Activated CD8-positive, alpha-beta memory T cell treated with anti-CD3 and anti-CD28 coated beads for 1 hour (primary cell): ENCODE measurements at places on chromosomes 2 and 18.

DNA sequence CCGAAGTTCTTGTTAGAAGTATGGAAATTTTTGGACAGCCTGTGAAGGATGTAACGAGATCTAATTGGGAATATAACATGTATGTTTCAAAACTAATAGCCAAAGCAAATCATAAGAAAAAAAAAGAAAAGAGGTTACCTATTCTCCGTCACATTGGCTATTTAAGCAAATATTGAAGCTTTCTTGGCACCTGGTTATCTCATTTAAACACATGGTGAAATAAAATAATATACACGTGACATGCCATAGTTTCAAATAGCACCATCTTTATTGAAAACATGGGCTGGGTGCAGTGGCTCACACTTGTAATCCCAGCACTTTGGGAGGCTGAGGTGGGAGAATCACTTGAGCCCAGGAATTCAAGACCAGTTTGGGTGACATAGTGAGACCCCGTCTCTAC, 56.7 kb downstream of the ZEB2 start:
- DNase-seq = no peak

DNA sequence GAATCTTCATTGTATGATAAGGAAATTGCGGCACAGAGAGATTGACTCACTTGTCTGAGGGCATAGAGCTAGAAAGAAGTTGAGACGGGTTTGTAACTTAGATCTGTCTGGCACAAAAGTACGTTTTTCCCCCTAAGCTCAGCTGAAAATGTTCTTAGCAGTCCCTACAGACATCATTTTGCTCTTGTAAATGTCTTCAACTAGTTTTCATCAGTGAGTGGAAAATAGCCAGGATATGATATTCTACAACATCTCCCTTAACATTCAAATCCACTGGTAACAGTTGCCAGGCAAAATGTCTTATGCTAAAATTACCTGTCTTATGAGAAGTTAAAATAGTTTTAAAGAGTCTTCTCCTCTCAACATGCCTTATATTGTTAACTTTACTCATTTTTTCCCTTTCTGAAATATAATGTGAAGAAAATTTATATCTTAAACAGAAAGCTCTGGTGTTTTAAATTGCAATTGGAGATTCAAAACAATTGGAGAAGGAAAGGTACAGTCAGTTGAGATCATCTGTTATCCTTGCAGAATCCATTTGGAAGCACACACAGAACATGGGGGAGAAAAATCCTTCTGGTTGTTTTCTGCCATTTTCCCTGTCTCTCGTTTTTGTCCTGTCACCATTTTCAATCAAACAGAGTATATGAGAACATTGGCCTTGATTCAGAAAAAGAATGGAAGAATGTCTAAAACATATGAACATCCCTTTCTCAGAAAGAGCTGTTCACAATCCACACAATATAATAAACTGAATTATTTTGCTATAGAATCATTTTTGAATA, 255.0 kb downstream of the TRIB2 start:
- DNase-seq = no peak

DNA sequence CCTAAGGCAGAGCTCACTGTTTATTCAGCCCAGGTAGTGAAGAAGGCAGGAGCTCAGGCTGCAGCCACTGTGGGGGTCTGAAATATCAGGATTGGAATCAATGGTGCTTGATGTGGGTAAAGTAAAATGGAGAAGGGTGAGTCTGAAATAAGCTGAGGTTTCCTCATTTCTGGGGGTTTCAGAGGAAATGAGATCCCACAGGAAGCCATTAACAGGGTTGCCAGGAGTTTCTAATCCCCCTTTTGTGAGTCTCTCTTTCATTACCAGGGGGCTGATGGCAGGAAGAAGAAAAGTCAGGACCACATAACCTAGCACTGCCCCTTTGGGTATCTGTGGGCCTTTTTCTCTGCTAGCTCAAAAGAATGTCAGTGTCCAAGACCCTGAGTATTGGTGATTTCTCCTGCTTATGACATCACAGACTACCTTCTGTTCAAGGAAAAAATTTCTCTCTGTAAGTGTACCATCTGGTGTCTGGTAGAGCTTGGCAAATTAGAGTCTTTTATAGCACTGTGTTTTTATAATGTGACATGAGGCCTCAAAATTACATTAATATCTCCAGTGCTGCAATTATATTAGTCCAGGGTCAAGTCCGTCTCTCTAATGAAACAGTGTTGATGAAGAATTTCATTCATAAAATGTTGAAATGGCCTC, 56.0 kb downstream of the LBH start:
- DNase-seq = no peak

DNA sequence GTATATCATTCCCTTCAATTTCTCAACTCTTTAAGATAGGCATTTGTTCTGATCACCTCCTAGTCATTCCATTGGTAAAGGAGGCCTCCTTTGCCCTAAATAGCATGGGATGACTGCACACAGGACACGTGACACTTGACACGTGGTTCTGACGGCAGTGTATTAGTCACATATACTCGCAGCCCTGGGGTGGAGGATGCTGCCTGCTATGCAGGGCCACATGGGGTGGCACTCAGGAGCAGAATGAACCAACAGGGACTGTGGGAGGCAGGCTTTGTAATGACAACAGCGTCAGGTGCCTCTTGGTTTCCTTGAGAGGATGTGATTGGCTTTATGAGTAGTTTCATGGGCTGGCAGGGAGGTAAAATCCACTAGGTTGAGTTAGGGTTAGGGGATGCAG, 9.3 kb upstream of the KCNS3 start:
- no peak for DNase-seq

GRCh38 chr2:69097891-69098655, 85.1 kb downstream of the ANTXR1 start:
- no peak for DNase-seq

- no peak for DNase-seq
Observed at GRCh38 chr2:70454936-70455544, 98.6 kb downstream of the TGFA start.
